ENCODE measurements at places on chromosomes 5 and 9.

DNA sequence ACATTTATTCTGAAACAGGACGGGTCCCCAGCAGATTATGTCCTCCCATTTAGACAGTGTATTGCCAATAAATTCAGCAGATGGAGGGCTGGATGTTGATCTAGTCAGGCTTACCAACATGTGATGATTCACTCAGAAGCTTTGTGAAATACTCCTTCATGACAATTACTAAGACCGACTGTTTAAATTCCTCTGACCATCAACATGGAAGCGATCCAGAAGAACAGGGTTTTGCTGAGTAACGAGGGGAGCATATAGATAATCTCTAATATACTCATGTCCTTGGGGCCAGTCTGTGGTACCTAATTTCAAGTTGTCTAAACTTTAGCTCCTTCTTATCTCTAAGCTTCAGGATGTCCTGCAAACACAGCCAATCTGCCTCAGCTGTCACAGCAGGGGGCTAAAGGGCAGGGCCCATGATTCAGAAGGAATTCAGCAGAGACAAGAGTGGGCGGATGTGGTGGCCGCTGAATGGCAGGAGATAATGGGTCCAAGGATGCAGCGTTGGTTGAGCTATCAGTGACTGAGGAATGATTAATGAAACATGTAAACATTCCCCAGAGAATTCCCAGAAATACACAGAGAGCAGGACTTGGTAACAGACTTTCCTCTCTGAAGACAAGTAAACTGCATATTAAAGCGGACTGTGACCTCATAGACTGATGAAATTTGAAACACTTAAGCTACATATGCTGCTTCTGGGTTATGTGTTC is 109.4 kb downstream of the ANKRD55 start:
- no peak for DNase-seq

DNA sequence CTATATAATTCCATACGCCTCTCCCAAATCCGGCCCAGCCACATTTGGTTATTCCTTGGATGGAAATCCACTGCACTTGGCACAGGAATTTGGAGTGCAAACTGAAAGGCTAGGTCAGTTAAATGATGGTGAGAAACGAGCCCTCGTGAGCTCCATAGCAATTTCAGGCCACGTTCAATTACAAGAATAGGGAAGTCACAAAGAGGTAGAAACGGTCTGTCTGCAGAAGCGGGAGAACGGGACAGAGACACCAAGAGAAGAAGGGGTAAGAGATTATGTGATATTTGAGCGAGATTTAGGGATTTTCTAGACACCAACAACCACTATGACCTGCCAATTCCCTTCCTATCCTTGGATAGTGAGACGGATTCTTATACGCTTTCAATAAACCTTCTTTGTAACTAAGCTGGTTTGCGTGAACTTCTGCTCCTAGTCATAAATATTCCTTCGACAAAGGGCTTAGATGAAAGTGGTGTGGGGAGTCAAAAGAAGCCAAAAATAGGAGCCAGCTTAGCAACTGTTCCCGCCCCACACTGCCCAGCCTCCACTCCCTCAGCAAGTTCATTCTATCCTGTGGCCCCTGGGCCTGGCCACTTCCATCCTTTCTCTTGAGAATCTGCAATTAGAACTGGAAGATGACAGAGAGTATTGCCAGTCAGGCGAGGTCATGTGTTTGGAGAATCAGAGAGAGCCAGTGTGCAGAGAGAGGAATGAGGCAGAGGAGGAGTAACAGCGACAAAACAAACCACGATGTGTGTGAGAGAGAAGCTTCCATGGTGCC is 118.4 kb downstream of the ZNF608 start:
- no peak for DNase-seq

- DNase-seq = no peak
These were observed 9.1 kb downstream of the GFPT2 start for GRCh38 chr5:180343831-180344695.

DNA sequence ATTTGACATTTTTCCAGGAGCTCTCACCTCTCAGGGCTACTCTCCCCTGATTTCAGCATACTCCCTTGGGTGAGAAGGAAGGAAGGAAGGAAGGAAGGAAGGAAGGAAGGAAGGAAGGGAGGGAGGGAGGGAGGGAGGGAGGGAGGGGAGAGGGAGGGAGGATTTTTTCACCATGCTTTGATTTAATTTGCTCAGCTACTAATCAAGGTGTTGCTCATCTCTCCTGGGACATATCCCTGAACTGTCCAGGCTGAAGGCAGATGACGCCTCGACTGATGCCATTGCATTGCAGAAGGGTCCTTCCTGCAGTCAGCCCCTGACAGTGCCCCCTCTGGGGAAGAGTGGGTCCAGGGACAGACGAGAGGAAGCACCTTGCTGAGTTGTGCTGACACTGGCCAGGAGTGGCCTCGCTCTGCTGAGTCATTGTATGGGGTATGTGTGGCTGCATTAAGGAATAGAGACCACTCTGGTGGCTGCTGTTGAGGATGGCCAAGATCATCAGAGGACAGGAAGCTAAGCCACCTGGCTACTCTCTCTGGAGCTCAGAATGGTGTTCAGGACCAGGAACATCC is 43.6 kb upstream of the CRB2 start:
- DNase-seq = no peak

DNA sequence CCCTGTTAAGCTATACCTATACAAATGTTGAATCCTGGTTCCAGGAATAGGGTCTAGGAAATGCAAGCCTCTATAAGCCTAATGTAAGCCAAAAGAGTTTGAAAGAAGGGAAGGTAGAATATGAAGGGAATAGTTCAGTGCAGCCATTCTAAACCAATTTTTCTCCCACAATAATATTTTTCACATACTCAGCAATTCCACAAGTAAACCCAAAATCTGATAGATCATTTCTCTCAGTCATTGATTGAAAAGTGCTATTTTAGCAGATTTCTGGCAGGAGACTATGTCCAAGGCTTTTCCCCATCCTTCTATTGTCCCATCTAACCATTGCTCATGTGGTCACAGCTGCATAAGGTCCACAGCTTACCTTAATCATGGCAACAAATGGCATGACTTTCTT is 20.7 kb upstream of the PLAC8L1 start:
- no peak for DNase-seq

GRCh38 chr5:73812962-73813588 is 187.1 kb downstream of the ARHGEF28 start:
- no peak for DNase-seq

DNA sequence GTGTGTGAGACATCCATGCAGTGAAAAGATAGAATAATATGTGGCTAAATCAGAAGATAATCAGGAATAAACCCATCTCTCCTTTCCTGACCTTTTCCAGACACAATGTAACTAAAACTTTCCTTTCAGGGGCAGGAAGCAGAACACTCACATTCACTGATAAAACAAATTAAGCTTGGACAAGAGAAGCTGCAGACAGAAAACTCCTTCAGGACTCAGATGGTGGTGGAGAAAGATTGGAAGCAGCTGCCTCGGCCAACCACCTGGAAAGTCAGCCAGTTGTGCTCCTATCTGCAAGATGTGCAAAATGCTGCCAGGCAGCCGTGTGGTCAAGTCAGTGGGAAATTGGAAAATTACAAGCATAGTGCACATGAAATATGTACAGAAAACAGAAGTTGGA is 26.9 kb downstream of the RASEF start:
- no peak for DNase-seq

DNA sequence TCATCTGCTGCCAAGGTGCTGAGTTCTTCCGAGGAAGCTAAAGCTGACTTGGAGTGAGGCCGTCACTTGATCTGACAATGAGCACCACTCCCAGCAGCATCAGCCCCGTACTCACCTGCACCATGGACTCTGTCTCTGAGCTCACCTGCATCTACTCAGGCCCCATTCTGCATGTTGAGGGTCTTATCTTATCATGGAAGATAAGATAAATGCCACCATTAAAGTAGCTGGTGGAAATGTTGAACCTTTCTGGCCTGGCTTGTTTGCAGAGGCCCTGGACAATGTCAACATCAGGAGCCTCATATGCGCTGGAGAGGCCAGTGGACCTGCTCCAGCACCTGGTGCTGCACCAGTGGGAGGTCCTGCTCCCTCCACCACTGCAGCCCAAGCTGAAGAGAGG is 35.0 kb upstream of the HMGCS1 start:
- no peak for DNase-seq

DNA sequence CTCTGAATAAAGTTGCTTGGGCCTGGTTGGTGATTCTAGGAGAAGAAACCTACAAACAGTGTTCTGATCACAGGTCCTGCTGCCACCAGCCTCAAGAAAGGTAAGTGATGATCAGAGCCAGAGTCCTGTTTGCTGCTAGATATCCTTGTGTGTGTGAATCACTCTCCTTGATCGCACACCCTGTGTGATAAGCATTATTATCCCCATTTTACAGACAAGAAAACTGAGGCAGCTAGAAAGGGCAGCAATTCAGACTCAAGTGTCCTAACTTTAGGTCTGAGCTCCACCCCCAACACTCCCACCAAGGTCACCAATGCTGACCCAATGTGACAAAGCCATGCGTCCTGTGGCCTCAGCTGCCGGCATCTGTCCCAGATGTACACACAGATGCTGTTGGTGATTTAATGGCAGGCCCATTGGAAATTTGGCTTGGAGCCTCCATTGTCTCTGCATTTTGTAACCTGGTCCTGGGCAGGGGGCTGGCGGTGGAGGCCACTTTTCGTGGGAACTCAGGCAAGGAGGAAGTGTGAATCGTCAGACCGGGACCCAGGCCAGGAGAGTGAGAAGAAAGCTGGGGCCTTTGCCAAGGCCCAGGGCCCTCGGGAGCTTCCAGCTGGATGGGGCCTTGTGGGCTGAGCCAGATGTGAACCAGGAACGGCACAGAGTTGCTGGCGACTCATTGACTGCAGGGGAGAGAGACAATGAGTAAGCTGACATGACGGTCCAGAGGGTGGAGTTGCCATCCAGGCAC is 29.8 kb upstream of the GGTA1 start:
- no peak for DNase-seq

- DNase-seq = no peak
These were observed 330 bp downstream of the TBC1D2 start for GRCh38 chr9:98255061-98255577.

DNA sequence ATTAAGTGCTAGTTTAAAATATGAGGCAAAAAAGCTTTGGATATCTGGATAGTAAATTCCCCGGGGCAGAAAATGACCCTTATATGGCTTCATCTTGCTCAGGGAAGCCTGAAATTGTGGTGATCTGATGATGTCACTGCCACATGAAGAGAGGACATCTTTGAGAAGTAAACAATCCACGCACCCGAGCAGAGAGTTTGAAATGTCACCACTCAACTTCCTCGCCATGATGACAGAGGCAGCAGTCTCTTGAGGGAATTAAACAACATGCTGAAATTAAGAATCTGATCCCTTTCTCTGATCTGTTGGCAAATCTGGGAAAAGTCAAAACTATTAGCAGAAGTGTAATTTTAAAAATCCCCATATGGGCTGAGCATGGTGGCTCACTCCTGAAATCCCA is 110.0 kb downstream of the TLE1 start:
- DNase-seq = no peak

All from stimulated activated naive CD8-positive, alpha-beta T cell treated with anti-CD3 and anti-CD28 coated beads, Interleukin-15, Interleukin-2, amounts not matched to agents 100 U/mL and 50 U/mL, for 24 hours (primary cell).